ENCODE measurements at places on chromosomes 2 and 18. TPM values are rescaled to one million over a fixed set of nuclear protein-coding genes. Genes with fewer than 3 reads are reported as not detected.

The KLF7 gene
- total RNA-seq, result 43.0 TPM

The WBP1 gene
- 37.9 TPM for total RNA-seq

The AQP12B gene
- total RNA-seq, result not detected

The CCBE1 gene
- total RNA-seq, result 11.4 TPM

The AOX1 gene
- total RNA-seq, result 47.9 TPM

The GRB14 gene
- not detected for total RNA-seq

The CCDC148 gene
- 0.13 TPM for total RNA-seq

The TMEM182 gene
- total RNA-seq, result 1.0 TPM

GRCh38 chr2:55156326-55156725, 75.8 kb downstream of the CLHC1 start:
- H3K4me1 ChIP-seq, result peaks cover 67% of the 10 kb centered on the region
- no peaks in the 10 kb centered on the region for H3K27me3 ChIP-seq
- DNase-seq, result peak; percentile 55
- peak overlapping the region; percentile 63 for H3K27ac ChIP-seq
- H3K36me3 ChIP-seq, result no peaks in the 10 kb centered on the region

DNA sequence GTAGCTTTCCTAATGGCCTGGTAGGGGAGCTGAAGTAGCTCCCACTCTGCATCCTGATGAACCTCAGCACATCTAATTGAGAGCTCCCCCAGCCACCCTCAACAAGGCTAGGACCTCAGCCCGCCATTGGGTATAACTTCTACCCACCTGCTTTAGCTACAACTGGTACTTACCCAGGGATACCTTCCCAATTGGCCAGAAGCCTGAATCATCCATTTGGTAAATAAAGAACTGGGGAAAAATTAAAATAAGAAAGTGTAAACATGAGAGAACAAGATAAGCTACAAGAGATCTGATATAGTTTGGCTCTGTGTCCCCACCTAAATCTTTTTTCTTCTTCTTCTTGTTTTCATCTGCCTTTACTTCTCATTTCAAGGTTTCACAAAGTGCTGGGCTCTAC, 372.0 kb downstream of the CMPK2 start:
- H3K36me3 ChIP-seq, result no peaks in the 10 kb centered on the region
- no peak overlapping the region for H3K4me3 ChIP-seq
- H3K27ac ChIP-seq, result no peak overlapping the region
- H3K4me1 ChIP-seq, result no peaks in the 10 kb centered on the region
- no peak for DNase-seq

DNA sequence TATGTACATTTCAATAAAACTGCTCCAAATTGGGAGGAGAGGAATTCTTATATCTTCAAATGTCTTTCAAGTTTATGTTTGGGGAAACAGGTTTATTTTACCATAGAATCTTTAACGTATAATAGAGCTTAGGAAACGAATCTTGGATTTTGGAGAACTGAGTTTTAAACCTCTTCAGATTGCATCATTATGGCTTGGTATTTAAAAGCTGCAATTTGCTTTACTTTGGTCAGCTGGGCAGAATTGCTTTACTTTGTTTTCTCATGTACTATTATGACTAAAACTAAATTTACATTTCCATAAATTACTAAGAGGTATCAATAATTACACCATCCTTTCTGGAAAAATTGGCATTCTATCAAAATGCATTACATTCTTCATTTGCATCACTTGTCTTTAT, 54.6 kb downstream of the BAZ2B start:
- H3K27me3 ChIP-seq, result no peaks in the 10 kb centered on the region
- DNase-seq, result peak; percentile 3
- 0 out of 2 replicates have a peak overlapping the region, but pooled peaks have one; percentile 3 for H3K27ac ChIP-seq
- no peak overlapping the region for H3K4me3 ChIP-seq
- H3K4me1 ChIP-seq, result peaks cover 6% of the 10 kb centered on the region

DNA sequence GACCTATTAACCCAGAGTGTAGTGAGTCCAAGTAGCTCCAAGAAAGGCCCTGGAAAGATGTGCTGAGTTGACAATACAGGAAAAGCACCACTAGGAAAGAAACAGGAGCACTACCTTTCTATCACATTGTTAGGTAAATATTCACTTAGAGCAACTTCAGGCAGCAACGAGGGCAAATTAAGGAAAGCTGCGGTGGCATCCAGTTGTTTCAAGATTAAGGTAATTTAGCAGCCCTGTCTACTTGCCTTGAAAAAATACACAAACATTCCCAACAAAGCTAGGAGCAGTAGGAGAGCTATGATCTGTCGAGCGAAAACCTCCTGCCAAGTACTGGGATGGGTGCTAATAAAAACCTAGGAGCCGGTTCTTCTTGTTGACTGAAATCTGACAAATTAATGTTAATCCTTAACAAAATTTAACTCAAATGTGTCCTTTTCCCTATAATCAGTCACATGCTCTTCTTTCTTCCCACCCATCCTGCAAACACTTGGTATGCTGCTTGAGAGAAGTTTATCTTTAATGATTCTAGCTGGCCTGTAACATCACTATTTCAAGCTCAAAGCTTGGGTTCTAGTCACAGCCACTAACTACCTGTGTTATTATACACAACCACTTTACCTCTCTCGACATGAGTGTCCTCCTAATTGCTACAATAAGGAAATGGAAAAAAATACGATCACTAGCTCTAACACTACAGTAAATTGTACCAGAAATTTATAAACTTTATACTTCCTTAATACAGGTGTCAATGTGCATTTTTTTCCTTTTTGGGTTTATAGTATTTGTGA, 2.0 kb downstream of the ACAA2 start:
- peak; percentile 15 for DNase-seq
- H3K27me3 ChIP-seq, result no peaks in the 10 kb centered on the region

DNA sequence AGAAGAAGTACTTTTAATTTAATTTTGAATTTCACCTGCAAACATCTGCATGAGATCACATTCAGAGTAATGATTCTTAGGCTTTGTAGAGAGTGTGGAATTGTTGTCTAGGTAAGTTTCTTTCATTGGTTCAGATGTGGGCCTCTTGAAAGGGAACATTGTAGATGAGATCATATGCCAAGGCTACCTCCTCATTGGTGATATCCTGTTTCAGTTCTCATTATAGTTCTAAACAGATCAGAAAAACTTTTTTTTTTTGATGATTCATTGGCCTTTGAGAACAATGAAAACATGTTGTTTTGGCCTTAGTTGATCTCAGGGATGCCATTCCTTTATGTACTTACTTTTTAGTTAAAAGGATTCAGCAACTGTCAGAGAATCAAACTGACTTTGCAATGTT, 44.5 kb downstream of the EML6 start:
- H3K36me3 ChIP-seq, result no peaks in the 10 kb centered on the region
- H3K27me3 ChIP-seq, result no peaks in the 10 kb centered on the region
- DNase-seq, result peak; percentile 68
- no peak overlapping the region for H3K27ac ChIP-seq

DNA sequence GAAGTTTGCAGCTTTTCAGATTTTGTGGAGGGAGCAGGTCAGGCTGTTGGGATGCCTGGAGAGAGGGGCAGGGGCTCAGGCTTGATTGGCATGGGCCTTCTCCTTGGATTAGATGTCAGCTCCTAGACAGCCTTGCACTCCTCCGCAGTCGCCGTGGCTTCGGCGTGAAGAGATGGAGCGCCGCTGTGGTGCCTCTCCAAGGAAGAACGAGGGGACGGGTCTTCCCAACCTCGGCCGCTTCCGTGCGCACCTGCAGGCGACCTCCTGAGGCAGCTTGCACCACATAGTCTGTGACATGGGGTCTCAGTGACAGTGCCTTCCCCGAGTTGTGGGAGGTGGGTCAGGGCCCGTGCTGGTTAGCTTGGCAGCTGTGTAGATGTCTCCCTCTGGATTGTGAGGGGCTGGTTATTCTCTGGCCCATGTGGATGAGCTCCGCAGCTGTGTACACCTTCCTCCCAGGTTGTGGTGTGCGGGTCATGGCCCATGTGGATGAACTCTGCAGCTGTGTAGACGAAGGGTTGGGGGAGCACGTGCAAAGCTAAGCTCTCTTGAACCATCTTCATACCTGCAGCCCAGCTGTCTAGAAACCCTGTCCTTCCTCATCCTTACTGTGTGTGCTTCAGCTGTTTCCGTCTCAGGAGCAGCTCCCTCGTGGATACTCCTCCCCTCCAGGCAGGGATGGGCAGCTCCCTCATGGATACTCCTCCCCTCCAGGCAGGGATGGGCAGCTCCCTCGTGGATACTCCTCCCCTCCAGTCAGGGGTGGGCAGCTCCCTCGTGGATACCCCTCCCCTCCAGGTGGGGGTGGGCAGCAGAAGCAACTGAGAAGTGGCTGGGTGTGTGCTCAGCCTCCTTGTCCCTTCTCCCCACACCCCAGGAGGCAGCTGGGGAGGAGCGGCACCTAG, 170.3 kb downstream of the LDLRAD4 start:
- no peak overlapping the region for H3K27ac ChIP-seq
- H3K27me3 ChIP-seq, result peaks cover 15% of the 10 kb centered on the region
- H3K4me1 ChIP-seq, result peaks cover 9% of the 10 kb centered on the region
- H3K4me3 ChIP-seq, result 0 out of 2 replicates have a peak overlapping the region, but pooled peaks have one; percentile 21
- H3K36me3 ChIP-seq, result no peaks in the 10 kb centered on the region
- no peak for DNase-seq

DNA sequence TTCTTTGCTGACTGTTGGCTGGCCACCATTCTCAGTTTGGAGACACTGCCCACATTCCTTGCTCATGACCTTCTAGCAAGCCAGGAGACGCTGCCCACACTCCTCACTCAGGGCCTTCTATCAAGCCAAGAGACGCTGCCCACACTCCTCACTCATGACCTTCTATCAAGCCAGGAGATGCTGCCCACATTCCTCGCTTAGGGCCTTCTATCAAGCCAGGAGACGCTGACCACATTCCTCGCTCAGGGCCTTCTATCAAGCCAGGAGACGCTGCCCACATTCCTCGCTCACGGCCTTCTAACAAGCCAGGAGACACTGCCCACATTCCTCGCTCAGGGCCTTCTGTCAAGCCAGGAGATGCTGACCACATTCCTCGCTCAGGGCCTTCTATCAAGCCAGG, 131.3 kb upstream of the CBLN2 start:
- H3K27me3 ChIP-seq, result no peaks in the 10 kb centered on the region
- H3K36me3 ChIP-seq, result no peaks in the 10 kb centered on the region
- H3K27ac ChIP-seq, result no peak overlapping the region
- no peaks in the 10 kb centered on the region for H3K4me1 ChIP-seq
- DNase-seq, result peak; percentile 2
- H3K4me3 ChIP-seq, result no peak overlapping the region

GRCh38 chr2:212737392-212738172, 199.0 kb upstream of the ERBB4 start:
- no peak overlapping the region for H3K4me3 ChIP-seq
- peak; percentile 6 for DNase-seq
- no peak overlapping the region for H3K27ac ChIP-seq
- no peaks in the 10 kb centered on the region for H3K27me3 ChIP-seq

DNA sequence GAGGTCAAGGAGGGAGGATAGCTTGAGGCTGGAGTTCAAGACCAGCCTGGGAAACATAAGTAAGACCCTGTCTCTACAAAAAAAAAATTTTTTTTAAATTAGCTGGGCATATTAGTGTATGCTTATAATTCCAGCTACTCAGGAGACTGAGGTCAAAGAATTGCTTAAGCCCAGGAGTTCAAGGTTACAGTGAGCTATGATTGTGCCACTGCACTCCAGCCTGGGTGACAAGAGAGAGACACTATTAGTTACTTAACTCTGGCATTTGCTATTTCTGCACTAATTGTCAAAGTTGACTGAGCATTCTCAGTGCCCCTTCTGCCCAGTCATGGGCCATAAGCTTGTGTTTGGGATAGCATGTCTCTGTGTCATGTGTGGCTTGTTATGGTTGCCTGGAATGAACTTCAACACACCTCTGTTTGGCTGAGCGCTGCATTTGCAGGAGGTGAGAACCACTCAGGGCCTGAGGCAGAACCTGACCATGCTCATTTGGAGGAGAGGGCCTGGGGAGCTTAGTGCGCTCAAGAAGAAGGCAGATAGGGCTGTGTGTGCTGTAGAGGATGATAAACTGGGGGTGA, 77.7 kb downstream of the SH3RF3 start:
- no peak for DNase-seq
- H3K4me3 ChIP-seq, result no peak overlapping the region
- peaks cover 31% of the 10 kb centered on the region for H3K4me1 ChIP-seq
- H3K36me3 ChIP-seq, result no peaks in the 10 kb centered on the region
- no peaks in the 10 kb centered on the region for H3K27me3 ChIP-seq

- no peak overlapping the region for H3K4me3 ChIP-seq
- H3K36me3 ChIP-seq, result no peaks in the 10 kb centered on the region
- H3K4me1 ChIP-seq, result no peaks in the 10 kb centered on the region
- no peaks in the 10 kb centered on the region for H3K27me3 ChIP-seq
- H3K27ac ChIP-seq, result no peak overlapping the region
Measured at GRCh38 chr18:47915229-47915628, 15.2 kb downstream of the SMAD2 start.

- DNase-seq, result no peak
- H3K27me3 ChIP-seq, result no peaks in the 10 kb centered on the region
- no peak overlapping the region for H3K27ac ChIP-seq
Measured at GRCh38 chr2:228701506-228701905, 520.0 kb upstream of the SPHKAP start.

- H3K4me3 ChIP-seq, result no peak overlapping the region
- H3K36me3 ChIP-seq, result no peaks in the 10 kb centered on the region
- no peak for DNase-seq
- no peaks in the 10 kb centered on the region for H3K4me1 ChIP-seq
- H3K27ac ChIP-seq, result no peak overlapping the region
- 0 out of 2 replicates have a peak, but pooled peaks cover 3% of the 10 kb centered on the region for H3K27me3 ChIP-seq
Measured at GRCh38 chr2:21034972-21035279, 8.9 kb downstream of the APOB start.
